A549 (cell line): ENCODE measurements at places on chromosomes 1 and 21.

- peak; percentile 12 for DNase-seq
These were observed 102.3 kb upstream of the LMO4 start for GRCh38 chr1:87226341-87226760.

DNA sequence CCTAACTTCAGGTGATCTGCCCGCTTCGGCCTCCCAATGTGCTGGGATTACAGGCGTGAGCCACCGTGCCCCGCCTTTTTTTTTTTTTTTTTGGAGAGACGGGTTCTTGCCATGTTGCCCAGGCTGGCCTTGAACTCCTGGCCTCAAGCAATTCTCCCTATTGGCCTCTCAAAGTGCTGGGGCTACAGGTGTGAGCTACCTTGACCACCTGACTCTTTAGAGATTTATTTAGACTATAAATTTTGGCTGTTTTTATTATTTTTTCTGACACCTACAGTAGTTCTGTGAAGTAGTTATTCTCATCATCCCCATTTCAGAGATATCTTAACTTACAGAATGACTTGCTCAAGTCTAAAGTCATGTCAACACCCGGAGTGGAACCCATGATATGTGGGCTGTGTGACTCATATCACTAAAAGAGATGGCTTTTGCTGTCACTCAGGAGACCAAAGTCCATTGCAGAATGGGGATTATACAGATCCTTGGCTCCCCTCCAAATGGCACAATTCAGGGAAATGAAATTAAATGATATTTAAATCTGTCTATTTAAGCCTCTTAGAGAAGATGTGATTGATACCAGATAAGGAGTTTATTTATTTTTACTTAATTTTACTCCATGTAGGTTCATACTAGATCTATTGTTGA is 93.2 kb downstream of the CTH start:
- DNase-seq, result peak; percentile 29

DNA sequence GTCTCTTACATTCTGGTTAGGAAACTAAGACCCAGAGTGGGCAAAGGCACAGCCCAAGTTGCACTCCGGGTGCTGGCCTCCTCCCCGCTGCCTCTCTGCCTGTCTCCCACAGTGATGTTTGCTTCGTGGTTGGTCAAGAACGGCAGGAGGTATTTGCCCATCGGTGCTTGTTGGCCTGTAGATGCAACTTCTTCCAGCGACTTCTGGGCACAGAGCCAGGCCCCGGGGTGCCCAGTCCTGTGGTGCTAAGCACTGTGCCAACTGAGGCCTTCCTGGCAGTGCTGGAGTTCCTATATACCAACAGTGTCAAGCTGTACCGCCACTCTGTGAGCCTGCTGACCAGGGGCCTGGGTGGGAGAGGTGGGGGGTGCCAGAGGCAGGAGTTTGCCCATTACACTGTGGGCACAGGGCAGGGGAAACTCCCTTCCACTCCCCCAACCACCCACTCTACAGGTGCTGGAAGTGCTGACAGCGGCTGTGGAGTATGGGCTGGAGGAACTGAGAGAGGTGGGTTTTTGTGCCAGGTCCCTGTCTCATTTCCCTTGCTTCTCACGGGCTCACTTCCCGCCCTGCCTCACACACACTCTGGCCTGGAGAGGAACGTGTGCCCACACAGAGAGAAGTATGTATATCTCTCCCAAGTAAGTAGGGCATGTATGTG is 1.9 kb downstream of the BTBD19 start:
- DNase-seq, result peak; percentile 50

GRCh38 chr1:219782311-219782710 is 146.0 kb downstream of the SLC30A10 start:
- DNase-seq, result no peak

- no peak for DNase-seq
These were observed 559 bp upstream of the MTARC2 start for GRCh38 chr1:220747437-220748088.

DNA sequence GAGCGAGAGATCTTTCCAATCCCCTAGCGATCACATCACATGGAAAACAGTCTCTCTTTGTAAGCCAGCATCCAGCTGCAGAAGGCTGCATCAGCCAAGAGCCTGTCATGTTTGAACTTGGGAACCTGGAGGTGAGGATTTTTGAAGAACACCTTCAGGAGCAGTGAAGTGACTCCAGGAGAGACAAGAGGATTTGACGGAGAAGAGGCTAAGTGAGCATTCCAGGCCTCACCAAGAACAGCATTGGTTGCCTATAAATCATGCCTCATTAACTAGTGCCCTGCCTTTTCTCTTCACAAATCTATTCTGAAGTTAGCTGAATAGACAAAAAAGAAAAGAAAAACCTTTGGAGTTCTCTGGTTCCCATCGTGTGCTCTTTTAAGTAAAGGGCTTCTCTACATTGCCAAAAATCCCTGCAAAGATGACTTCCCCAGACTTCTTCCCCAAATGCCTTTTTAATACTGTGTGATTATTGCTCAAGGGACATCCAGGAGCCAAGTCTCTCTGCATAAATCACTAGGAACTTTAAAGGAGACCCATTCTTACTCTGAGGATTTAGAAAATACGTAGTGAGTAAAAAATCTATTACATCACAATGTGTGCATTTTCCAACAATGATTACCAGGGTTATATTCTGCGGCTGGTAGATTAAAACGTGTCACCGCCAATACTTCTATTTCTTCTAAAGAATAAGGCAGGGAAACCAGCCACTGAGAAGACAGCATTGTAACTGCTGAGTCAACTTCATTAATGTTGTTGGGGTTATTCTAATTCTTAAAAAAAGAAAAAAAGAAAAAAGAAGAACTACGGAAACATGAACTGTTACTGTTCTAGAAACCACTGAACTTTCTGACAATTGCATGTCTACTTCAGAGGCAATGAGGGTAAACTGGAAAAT is 95.2 kb downstream of the KIF14 start:
- no peak for DNase-seq

DNA sequence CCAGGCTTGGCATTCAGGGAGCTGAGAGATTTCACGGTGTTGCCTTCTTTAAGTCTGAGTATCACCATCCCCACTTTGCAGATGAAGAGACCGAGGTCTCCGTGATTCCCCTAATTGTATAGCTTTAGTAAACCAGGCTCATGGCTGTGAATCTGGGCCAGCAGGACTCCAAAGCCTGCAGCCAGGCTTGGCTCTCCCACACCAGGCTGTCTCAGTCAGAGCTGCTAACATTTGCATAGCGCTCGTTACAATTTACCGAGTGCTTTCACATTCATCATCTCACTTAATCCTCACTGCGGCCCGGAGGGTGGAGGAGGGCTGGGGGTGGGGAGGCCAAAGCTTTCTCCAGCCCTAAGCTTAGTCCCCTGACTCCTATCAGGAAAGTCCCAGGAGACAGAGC is 11.7 kb downstream of the C1orf94 start:
- DNase-seq, result no peak

DNA sequence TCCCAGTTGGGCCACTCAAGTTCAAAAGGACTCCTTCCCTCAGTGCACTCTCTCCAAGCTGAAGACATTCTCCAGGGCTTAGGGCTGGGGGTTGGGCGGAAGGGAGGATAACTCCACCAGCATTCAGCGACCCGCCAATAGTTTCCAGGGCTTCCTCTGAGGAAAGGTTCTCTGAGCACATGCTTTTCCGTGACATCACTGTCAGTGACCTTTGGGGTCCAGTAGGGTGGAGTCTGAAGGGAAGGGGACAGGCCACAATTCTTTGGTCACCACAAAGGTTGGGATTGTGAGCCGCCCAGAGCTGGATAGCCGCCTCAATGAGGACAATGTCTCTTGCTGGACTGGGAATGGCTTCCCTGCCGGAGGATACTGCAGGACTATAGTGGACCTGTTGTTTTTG is 22.8 kb upstream of the RXRG start:
- DNase-seq, result no peak

- peak; percentile 69 for DNase-seq
These were observed 10.7 kb upstream of the COL16A1 start for GRCh38 chr1:31714442-31715086.

GRCh38 chr21:44304011-44304616 is 4.3 kb downstream of the PFKL start:
- no peak for DNase-seq

GRCh38 chr1:40824591-40825434 is 37.4 kb downstream of the CITED4 start:
- no peak for DNase-seq

DNA sequence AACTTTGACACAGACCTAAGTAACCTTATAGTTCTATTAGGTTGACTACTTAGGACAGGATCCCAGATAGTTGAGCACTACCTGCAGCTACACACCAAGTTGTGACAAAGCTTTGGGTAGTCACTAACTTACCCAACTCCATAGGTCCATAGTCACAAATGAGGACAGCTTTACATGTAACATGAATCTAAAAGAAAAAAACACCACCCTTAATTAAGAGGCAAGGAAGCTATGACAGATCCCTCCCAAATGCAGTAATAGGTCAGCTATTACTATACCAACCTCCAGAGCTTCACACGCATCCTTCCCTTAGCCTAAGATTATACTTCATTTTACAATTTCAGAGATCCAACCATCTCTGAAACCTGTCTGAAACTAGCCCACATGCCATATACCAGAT is 12.7 kb upstream of the RAB42 start:
- no peak for DNase-seq

- DNase-seq, result peak; percentile 97
These were observed at the start of gene PUM1 for GRCh38 chr1:31065310-31066217. Gene PUM1, minus strand, starts transcription at chr1:31065717. Its CDS starts 6,151 bp downstream, at chr1:31059566.

DNA sequence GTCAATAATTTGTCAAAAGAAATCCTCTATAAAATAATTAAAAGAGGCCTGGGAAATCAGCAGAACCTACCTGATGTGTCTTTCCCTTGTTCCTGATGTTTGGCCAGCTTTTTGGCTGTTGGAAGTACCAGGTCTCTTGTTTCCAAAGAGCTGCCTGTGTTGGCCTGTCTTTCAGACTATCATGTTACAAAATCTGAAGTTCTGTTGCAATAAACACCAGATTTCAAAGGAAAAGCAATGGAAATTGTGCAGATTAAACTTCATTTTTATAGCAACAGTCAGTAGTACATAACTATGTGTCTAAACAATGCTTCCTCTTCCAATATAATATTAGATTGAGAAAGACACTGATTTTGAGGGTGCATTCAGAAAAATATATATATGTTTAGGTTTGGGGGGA is 647.2 kb upstream of the CXADR start:
- no peak for DNase-seq

DNA sequence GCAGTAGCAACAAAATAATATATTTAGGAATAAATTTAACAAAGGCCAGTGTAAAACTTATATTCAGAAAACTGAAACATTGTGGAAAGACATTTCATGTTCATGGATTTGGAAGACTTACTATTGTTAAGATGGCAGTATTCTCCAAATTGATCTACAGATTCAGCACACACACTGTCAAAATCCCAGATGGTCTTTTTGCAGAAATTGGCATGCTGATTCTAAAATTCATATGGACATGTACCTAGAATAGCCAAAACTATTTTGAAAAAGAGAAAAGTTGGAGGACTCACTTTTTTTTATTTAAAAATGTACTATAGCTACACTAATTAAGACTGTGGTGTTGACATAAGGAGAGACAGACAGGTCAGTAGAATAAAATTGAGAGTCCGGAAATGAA is 32.0 kb upstream of the SH3D21 start:
- DNase-seq, result no peak

DNA sequence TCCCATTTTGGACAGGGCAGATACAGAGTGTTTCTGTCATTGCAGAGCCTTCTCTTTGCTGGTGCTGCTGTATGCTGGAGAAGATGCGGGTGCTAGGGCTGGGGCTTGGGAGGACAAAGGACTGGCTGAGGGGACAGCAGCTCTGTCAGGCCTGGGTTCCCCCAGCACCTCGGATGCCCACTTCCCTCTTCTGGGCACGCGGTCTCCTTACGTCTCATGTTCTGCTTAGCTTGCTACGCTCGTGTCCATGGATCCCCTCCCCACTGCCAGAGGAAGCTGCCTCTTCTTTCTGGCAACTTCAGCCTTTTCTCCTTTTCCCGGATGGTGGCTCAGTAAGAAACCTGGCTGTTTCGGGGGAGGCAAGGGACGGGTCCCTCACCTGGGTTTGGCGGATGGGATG is 75.7 kb downstream of the ARHGEF10L start:
- no peak for DNase-seq

- no peak for DNase-seq
These were observed 309.2 kb downstream of the HLX start for GRCh38 chr1:221188458-221188857.

DNA sequence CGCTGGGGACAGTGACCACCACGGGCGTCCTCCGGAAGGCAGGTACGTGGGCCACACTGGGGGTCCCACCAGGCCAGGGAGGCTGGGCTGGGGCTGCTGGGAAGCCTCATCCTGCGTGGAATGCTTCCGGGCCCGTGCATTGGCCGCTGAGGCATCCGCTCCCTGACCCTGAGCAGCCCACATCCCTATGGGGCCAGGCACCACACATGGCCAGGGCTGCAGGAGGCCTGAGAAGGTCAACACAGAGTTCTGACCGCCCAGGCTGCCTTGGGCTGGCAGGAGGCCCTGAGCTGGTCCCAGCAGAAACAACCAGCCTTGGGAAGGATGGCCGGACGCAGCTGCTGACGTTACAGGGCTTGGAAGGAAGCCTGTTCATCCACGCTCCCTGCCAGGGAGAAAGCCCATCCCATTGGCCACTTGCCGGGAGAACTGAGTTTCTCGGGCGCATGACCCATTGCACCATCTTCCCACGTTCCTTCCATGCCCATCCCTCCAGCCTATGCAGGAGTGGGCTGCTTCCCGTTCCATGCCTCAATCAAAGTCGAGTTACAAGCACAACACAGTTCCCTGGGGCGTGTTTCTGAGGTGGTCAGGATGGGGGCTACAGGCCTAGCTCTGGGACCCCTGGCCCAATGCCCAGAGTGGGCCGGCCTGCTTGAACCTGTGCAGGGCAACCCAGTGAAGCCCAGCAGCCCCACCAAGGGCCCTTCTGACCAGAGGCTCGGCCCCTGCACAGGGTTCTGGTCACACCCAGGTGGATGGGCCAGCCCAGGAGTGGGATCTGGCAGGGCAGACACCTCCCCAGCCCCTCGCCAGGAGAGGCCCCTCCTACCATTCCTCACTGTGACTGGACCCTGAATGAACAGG is 31.7 kb downstream of the TRIM11 start:
- DNase-seq, result peak; percentile 37

DNA sequence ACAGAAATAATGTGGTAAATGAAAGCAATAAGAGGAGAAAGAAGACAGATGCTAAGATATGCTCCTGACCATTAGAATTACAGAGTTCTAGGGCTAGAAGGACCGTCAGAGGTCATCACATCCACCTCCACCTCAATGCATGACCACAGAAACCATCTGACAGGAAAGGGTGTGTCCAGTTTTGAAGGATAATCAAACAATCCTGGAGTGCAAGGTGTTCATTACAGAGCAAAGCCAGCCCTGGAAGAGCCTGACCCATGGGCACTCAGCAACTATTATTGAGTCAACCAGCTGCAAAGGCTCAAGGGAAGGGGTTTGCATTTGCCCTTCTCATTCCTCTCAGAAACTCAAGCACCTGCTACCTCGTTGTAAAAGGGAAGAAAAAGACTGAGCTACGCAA is 46.4 kb downstream of the TOR1AIP2 start:
- DNase-seq, result no peak
